Activated naive CD4-positive, alpha-beta T cell treated with anti-CD3 and anti-CD28 coated beads, Interleukin-2, amount 50 U/mL, for 72 hours (primary cell): ENCODE measurements at places on chromosomes 4 and X. TPM values are rescaled to one million over a fixed set of nuclear protein-coding genes. Genes with fewer than 3 reads are reported as not detected.

The PPP4R3C gene
- total RNA-seq = not detected

GRCh38 chr4:98604723-98605122, 53.7 kb downstream of the TSPAN5 start:
- DNase-seq = no peak

DNA sequence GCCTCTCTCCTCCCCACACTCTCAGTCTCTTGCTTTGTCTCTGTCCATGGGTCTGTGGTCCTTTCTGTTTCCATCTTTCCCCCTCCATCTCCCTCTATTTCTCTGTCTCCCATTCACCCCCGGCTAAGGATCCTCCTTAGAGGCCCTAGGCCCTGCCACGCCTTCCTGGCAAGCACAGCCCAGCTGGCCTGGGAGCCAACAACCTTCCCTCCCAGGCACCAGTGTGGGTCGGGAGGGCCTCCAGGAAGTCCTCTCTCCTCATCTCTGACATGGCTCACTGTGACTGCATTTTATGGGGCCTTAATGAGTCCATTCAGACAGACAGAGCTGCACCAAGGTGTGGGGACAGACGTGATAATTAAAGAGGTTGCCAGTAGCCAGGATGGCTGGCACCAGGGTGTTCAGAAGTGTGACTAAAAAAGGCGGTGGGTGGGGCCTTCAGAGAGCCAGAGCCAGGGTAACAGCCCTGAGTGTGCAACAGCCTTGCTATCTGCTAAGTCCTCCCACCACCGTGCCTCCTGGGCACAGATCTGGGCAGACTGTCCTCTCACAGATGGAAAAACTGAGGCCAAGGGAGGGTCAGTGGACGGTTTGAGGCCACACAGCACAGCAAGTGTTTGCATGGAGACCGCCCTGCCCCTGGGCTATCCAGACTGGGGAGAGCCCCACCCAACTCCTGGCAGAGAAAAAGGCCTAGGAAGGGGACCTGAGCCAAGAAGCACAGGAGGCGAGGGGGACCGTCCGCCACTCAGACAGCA, 31.5 kb downstream of the BLOC1S4 start:
- DNase-seq = no peak

DNA sequence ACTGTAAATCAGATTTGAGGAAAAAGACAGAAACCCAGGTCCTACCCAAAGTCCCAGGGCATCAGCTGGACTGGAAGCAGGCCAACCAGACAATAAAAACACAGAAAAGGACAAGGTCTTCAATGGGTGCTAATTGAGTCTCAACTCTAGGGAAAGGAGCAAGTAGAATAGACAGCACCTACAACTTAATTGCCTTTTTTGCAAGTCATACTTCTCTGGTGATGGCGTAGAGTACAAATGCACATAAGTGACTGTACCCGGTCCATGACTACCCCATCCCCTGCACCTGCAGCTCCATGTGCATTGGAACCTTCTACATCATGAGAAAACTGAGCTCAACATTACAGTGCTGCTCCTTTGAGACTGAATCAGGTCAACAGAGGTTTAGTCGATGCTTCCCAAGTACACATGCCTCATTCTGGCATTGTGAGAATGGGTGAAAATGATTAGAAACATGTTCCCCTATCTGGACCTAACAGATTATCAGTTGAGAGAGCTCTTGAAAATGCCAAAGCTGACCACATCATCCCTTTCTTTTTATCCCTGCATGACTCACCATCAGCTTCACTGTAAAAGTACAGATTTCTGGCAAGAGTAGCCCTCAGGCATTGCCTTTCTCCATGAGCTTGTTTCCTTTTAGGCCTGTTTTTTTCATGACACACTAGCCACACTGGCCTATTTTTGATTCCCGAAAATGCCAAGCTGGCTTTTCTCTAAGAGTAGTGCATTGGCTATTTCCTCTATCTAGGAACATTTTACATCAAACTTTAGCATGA, 298.3 kb downstream of the HS3ST1 start:
- DNase-seq = no peak

The PNCK gene
- total RNA-seq = 1.0 TPM

- DNase-seq = no peak
Observed at GRCh38 chr4:16466581-16466980, 240.3 kb upstream of the TAPT1 start.

- DNase-seq = no peak
Observed at GRCh38 chr4:8820178-8821102, 51.2 kb downstream of the HMX1 start.

DNA sequence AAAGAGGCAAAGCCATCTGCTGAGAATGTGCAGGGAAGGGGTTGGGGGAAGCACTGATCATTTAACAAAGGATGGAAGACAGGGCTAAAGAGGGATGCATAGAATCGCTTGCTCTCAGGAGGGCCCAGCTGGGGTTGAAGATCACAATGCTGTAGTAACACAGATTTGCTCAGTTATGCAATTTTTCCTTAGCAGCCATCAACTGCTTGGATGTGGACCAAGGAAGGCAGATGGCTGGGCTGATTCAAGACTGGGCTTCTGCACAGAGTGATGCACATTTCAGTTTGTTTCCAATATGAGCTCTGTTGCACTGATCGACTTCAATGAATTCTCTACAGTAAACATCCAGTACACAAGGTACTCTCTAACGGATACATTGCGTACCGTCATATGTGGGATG, 127.8 kb upstream of the TBL1X start:
- DNase-seq = no peak

The NPFFR2 gene
- total RNA-seq = not detected

- no peak for DNase-seq
Observed at GRCh38 chr4:48329976-48330375, 11.4 kb upstream of the SLAIN2 start.

The MCUB gene
- 69.9 TPM for total RNA-seq

DNA sequence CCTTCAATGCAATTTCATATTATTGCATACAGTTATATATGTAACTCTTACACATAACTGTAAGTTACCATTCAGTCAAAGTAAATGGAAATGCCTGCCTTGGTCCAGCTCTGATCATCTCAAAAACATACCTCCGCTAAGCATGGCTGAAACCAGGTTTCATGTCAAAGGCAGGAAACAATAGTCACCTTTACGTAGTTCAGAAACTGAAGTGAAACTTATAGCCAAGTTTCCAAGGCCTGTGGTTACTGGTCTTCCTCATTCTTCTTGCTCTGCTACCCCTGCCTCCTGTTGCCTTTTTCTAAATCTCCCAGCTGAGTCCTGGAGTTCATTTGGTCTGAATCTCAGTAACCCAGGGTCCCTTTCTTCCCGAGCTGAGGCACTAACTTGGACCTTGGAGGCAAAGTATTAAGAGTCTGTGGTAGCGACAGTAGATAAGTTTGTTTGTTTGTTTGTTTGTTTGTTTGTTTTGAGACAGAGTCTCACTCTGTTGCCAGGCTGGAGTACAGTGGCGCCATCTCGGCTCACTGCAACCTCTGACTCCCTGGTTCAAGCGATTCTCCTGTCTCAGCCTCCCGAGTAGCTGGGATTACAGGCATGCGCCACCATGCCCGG, 30.8 kb downstream of the DAPP1 start:
- DNase-seq = peak; percentile 44

GRCh38 chrX:42028109-42028508, 104.8 kb upstream of the CASK start:
- DNase-seq = no peak

GRCh38 chr4:121098266-121098665, 25.9 kb upstream of the NDNF start:
- no peak for DNase-seq

DNA sequence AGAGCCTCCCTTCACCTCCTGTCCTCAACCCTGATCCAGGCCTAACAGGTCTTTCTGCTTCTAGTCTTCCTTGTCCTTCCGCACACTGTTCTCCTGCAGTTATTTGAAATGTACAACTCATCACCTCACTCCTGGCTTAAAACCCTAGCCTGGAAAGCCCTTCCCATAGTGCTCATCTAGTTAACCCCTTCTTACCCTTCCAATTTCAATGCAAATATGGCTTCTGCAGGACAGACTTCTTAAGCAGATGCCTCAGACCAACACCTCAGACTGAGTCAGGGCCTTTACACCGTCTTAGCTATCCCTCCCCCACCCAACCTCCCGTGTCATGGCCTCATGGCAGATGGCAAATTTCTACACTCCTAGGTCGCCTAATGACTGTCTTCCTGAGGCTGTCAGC, 130.4 kb downstream of the BCOR start:
- no peak for DNase-seq

- DNase-seq = no peak
Observed at GRCh38 chr4:113695328-113696169, 66.0 kb downstream of the CAMK2D start.

DNA sequence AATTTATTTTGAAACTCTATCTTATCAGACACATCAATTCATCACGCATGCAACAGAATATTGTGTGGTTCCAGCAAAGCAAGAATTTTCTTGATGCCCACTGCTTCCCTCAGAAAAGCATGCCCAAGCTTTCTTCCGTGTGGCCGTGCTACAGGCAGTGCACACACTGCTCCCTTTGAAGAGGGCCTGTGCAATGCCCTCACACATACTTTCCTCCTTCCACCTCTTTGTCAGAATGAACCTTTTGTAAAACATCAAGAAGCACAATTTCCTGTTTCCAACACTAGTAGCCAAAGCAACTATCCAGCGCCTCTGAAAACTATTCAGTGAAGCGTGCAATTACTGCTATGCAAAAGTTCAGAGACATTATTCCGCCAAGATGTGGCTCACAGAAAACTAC, 201.7 kb downstream of the NLGN4X start:
- DNase-seq = no peak

DNA sequence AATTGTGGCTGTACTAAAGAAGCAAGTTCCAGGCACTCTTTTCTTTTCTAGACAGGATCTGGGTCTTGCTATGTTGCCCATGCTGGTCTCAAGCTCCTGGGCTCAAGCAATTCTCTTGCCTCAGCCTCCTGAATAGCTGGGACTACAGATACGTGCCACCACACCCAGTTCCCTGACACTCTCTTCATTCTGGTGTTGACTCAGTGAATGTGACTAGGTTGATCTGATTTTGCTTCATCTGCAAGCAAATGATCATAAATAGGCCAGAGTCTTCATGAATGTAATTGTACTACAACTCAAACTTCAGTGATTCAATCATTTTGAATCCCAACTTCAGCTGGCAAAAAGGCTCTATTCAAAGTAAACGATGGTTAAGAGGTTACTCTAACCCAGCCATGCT, 78.5 kb downstream of the APBB2 start:
- DNase-seq = no peak

- DNase-seq = no peak
Observed at GRCh38 chrX:41862562-41863184, 60.7 kb downstream of the CASK start.

DNA sequence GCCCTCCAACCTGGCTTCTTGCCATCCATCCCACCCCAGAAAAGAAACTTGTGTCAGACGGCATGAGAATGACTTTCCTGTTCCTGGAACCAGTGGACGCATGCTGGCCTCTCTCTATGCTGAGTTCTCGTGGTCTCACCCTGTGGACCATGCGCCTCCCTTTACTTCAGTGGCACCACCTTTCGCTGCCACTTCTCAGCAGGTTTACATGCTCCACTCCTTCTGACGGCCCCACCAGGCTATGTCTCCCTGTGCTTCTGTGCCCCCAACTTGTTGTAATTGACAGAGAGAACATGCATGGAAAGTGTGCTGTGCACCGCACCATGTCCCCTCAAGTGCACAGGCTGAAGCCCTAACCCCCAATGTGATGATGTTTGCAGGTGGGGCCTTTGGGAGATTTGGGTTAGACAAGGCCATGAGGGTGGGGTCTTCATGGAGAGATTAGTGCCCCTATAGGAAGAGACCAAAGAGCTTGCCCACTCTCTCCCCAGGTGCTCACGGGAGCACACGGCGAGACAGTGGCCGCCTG, 3.1 kb upstream of the PPP2R2C start:
- no peak for DNase-seq

DNA sequence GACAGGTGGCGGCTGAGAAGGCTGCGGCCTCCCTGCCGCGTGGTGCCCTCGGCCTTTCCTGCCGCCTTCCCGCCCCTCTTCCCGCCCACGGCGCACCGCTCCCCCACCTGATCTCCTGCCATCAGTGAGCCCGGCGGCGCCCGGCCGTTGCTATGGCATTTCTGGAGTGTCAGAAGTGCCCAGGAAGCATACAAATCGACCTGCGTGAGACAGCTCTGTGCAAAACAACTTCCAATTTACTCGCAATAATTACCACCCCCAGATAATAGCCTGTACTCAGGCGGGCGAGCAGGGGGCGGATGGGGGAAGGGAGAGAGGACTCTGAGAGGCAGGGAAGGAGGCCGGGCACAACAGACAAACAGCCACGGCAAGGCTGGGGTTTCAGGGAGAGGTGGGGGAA, 16.6 kb upstream of the ERCC6L start:
- DNase-seq = no peak

- DNase-seq = no peak
Observed at GRCh38 chrX:10922159-10922558, 189.0 kb upstream of the HCCS start.

- DNase-seq = no peak
Observed at GRCh38 chr4:115293093-115293462, 179.7 kb upstream of the NDST4 start.

GRCh38 chr4:148092316-148093014, 349.7 kb downstream of the NR3C2 start:
- DNase-seq = no peak

GRCh38 chrX:52352551-52352950, 16.3 kb upstream of the XAGE2 start:
- no peak for DNase-seq

DNA sequence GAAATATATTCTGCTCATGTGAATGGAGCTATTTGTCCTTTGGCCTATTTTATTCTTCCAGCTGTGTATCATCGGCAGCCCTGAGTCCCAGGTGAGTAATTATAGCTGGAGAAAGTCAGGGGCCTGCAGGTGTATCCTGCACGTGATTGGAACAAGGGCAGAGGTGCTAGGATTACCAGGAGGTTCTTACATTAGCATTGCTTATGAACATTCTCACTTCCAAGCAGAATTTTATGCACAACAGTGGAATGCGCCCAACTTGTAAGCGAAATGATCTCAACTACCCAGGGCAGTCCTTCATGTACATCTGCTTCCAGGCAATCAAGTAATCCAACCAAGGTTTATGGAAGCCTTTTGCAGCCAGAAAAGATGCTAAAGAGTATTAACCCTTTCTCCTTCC, 68.9 kb upstream of the NRK start:
- no peak for DNase-seq

The MAGEB6B gene
- not detected for total RNA-seq

The GPC4 gene
- total RNA-seq = not detected

- DNase-seq = peak; percentile 27
Observed at GRCh38 chr4:87093443-87094123, 126.8 kb downstream of the KLHL8 start.

GRCh38 chr4:42150653-42151567, 1.5 kb downstream of the BEND4 start:
- no peak for DNase-seq
